ENCODE measurements at places on chromosomes 12 and 14.

GRCh38 chr12:11969437-11970154 is 101.1 kb upstream of the BCL2L14 start:
- DNase-seq = no peak

DNA sequence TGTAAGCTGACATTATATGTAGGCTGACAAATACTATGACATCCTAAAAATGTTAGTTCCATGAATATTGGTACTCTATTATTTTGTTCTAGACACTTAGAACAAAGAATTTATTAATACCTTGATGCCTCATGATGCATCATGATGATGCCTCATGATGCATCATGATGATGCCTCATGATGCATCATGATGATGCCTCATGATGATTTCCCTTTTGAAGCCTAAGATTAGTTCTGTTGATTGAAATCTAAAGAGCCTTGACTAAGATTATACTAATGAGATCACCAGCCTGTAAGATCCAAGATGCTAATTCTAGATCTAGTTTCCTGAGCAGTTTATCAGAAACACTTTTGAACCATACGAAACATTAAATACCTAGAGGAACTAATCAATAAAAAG is 4.6 kb upstream of the CEP128 start:
- no peak for DNase-seq

- no peak for DNase-seq
Observed at GRCh38 chr12:4478933-4479332, 33.3 kb upstream of the FGF6 start.

DNA sequence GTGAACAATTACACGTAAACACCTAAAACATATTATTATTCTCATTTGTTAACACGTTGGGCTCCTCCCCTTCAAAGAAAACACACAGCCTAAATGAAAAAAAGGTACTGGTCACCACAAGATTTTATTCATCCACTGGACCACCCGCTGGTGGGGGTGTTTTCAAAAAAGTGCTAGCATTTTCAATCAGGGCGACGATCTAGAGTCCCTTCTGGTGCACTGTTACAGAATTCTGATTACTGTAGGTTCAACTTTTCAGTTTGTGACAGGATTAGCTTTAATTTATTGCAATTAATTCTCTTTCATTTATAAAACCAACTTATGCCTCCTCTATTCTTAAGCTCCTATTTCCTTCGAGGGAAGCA is 443 bp downstream of the MAGOHB start:
- no peak for DNase-seq

DNA sequence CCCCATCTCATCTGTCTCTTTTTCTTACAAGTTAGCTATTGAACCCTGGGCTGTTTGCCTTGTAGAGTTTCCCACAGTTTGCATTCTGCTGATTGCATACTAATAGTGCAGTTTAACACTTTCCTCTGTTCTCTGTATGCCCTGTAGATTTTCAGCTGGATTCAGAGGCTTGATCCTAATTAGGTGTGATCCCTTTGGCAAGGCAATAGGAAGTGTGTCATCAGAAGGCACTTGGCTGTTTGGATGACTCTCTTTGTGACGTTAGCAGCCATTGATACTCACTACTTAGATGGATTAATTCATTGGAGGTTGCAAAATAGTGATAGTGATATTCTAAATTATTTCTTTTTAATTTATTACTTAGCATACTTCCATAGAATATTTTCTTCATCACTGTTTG is 33.6 kb downstream of the FUT8 start:
- no peak for DNase-seq

GRCh38 chr12:91396293-91396692 is 213.7 kb upstream of the DCN start:
- no peak for DNase-seq

DNA sequence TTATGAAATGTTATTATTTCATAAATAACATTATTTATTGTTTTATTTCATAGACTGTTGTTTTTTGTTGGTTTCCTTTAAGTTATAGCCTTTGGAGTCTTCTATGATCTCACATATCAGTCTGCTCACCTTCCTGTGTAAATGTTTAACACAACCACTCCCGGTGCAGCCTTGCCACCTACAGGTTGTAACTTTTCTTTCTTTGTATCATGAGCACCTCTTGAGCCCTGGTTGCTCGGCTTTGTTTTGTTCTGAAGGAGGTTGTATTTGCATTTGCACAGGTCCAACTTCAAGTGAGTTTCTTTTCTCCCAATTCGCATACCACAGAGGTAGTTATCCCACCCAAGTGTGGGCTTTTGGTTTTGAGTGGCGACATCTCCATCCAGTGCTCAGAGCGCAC is 121.4 kb downstream of the SLC15A4 start:
- no peak for DNase-seq

DNA sequence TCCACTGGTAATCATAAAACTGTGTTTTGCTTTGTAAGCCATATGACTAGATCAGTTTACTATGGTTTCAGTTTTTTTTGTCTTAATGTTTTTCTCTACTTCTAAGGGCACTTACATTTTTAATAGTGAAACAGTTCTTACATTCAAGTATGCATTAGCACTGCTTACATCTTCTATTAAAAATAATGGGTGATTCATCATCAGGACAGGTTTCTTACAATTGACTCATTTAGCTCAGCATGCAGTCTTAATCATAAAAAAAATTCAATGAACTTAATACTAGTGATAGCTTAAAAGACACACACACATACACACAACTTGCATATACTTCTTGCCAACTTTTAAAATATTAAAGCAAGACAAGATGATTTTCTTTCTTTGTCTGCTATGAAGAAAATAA is 845.7 kb upstream of the USP15 start:
- no peak for DNase-seq

DNA sequence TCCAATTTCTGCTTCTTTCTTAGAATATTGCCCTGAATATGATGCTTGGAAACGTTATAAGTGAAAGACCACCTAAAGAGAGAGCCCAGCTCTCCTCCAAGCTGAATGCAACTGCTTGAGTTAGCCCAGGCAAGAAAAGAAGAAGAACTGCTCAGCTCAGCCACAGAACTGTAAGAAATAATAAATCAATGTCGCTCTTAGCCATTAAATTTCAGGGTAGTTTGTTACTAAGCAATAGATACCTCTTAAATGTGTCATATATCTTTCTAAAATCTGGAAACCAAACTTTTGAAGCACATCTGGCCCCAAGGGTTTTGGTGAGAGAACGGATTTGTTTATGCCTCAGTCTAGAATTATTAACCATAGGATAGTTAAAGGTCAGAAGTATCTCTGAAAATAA is 50.4 kb downstream of the SLC6A15 start:
- no peak for DNase-seq

DNA sequence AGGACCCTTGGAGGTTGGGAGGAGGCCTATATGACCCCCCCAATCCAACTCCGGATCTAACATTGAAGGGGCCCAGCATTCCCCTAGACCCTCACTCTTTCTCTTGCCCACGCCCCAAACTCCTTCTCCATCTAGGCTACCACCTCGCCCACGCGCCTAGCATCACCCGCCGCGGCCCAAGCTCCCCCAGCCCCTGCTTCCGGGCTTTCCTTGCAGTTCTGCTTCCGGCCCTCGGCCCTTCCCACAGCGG is 445 bp downstream of the CERS5 start:
- no peak for DNase-seq

- no peak for DNase-seq
Observed at GRCh38 chr14:97107080-97107479, 309.9 kb downstream of the VRK1 start.

GRCh38 chr14:39426605-39427004 is 5.6 kb downstream of the FBXO33 start:
- DNase-seq = no peak

DNA sequence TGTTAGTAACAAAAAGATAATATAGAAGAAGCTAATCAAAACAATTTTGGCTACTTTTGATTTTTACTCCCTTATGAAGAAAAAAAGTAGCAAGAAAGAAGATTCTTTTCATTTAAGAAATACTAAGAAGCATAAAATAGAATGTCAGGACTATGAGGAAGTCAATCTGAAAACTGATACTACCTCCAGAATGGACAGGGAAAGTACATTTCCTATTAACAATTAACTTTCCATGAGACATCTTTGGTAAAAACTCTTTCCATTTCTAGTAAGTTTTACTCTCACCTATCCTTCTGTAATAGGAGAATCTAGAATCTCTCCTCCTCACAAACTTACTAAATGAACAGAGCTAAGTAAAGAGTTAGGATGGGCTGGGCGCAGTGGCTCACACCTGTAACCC is 51.3 kb upstream of the NPFF start:
- DNase-seq = no peak

DNA sequence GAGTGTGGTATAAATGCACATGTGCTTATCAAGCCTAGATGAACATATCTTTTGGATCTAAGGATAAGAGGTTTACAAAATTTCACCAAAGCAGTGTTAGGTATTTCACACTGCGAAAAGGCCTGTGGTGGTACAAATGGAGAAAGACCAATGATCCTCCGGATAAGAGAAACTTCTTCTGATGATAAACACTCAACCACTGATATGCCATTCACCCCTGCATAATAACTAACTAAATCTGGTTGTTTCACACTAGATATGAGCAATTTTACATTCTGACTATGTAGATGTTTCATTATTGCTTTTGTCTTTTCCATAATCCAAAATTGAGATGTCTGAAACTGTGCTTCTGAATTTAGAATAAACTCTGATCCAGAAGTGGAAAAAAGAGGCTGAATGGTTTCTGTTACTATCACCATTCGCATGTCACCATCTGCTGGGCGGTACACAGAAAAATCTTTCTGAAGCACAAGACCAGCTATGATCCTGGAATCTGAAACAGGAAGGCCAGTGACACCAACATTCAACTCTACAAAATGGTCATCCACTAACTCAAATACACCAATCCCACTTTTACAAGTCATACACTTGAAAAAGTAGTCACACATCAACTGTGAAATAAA is 1.3 kb downstream of the BBS10 start:
- DNase-seq = peak; percentile 38

GRCh38 chr14:50774542-50775267 is 56.3 kb downstream of the NIN start:
- DNase-seq = no peak

GRCh38 chr14:56648508-56649301 is 69.1 kb downstream of the TMEM260 start:
- no peak for DNase-seq

DNA sequence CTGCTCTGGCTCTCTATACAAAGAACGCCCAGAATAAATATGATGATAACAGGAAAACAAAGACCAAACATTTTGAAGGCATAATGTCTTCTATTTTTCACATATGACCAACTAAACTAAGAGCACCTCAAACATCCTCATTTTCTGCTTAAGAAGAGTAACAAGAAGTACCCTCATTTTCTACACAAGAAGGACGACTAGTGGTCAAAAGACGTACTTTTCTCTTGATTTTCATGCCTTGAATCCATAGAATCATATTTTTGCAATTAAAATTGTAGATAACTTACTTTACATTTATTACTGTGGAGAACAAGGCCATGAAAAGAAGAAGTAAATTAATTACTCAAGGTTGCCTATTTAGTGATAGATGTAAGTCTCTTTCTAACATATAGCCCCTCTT is 358.6 kb downstream of the DUSP6 start:
- peak; percentile 3 for DNase-seq

- peak; percentile 20 for DNase-seq
Observed at GRCh38 chr14:73295198-73295796, 58.0 kb downstream of the PAPLN start.

GRCh38 chr12:88706286-88706685 is 126.0 kb upstream of the KITLG start:
- DNase-seq = no peak

GRCh38 chr12:122072031-122072970 is 6.3 kb upstream of the MLXIP start:
- DNase-seq = peak; percentile 81

DNA sequence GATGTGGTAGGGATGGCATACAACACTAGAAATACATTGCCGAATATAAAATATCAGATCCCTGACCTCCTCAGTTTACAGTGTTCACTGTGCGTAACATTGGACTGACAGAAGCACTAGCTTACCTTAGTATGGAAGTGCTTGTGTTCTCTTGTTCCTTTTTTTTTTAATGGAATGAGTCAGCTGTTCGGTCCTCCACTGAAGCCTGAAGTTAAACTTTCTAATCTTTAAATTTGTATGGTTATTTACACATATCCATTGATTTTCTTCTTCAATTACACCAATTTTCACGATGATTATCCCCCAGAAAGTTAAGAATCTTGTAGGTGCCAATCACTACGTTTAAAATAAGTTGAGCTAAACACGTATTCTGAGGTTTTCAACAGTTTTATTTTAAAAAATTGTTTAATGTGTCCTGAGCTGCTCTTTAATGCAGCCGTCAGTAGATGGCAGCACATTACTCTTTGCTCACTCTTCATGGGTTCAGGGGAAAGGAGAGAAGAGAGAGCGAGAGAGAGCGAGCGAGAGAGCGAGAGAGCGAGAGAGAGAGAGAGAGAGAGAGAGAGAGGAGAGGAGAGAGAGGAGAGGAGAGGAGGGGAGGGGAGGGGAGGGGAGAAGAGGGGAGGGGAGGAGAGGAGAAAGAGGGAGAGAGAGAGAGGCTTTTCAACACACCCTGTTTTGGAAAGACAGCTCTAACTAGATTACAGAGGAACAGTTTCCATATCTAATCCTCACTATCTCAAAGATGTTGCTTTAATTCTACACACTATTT is 134.7 kb upstream of the SCAF11 start:
- DNase-seq = peak; percentile 42

GRCh38 chr12:42779186-42779859 is 189.8 kb upstream of the PRICKLE1 start:
- no peak for DNase-seq

DNA sequence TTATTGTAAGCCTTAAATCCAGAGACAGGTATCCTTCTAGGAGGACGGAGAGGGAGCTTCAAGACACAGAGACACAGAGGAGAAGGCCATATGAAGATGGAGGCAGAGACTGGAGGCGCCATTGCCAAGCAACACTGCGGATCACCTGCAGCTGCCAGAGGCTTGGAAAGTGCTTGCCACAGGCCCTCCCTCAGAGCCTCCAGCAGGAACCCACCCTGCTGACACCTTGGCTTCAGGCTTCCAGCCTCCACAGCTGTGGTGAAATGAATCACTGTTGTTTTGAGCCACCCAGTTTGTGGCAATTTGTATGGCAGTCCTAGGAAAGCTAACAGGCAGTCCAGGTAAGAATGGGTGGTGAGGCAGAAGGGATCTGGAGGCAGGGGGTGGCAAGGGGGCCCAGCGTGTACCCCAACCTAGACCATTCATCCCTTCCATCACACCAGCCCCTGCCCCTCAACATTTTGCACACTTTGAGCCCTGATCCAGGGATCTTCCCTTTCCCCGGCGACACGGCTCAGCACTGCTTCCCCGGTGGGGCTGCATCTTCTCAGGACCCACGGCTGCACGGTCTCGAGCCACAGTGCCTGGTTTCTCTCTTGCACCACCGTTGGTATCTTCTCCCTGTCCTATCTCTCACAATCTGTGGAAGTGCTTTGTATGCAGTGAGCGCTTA is 22.3 kb upstream of the BCDIN3D start:
- DNase-seq = no peak

- DNase-seq = no peak
Observed at GRCh38 chr12:29533815-29534489, 36.5 kb upstream of the OVCH1 start.

DNA sequence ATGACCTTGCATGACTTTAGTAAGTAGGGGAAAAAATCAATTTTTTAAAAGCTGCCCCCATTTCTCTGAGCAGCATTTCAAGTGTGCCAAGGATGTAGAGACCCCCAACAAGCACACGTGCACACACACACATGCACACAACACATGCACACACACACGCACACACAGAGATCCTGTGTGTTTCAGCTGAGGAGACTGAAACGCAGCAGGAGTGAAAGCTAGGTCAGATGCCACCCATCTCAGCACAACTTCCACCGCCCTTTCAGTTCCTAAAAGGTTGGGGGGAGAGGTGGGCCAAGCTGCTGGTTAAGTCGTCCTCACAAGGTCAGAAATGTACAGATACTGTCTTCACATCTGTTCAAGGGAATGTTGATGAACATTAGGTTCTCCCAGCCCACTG is 13.9 kb downstream of the MYL2 start:
- DNase-seq = no peak
